Suppressor macrophage treated with lipopolysaccharide for 4 hours (primary cell): ENCODE measurements at places on chromosomes 12 and 14.

DNA sequence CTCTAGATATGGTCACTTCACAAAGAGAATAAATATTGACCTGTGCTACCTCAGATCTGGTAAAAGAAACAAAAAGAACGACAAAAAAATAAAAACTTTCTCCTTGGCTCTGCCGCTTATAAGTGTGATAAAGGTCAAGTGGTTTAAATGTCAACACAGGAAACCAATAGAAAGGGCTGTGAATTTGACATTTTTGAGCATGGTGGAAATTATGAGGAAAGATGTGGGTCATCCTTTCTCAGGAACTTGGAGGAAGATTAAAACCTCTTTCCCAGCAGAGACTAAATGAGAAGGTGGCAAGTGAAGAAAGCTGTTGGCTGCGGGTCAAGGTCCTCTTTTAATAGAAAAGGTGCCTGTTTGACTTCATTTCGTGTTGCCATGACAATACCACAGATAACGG lies 28.2 kb downstream of the TESPA1 start:
- peak; percentile 28 for DNase-seq

DNA sequence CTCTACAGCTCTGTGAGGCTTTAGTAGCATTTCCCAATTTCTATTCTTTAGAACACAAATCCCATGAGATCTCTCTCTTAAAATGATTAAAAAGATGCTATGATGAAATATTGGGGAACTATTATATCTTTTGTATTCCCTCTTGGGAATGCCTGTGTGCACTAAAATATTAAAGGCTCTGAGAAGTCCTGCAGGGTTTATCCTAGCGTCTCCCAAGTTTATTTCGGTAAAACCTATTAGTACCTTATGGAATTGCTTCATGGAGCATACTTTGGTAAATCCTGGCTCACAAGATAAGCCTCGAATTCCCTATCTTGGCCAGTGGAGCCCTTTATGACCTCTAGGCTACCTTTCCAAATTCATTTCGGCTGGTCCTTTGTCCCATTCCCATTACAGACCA lies 306.8 kb downstream of the VRK1 start:
- DNase-seq, result no peak

- peak; percentile 18 for DNase-seq
These were observed 765 bp downstream of the SCYL2 start for GRCh38 chr12:100267603-100268281.

GRCh38 chr14:75440733-75441477 lies 13.1 kb downstream of the JDP2 start:
- no peak for DNase-seq

DNA sequence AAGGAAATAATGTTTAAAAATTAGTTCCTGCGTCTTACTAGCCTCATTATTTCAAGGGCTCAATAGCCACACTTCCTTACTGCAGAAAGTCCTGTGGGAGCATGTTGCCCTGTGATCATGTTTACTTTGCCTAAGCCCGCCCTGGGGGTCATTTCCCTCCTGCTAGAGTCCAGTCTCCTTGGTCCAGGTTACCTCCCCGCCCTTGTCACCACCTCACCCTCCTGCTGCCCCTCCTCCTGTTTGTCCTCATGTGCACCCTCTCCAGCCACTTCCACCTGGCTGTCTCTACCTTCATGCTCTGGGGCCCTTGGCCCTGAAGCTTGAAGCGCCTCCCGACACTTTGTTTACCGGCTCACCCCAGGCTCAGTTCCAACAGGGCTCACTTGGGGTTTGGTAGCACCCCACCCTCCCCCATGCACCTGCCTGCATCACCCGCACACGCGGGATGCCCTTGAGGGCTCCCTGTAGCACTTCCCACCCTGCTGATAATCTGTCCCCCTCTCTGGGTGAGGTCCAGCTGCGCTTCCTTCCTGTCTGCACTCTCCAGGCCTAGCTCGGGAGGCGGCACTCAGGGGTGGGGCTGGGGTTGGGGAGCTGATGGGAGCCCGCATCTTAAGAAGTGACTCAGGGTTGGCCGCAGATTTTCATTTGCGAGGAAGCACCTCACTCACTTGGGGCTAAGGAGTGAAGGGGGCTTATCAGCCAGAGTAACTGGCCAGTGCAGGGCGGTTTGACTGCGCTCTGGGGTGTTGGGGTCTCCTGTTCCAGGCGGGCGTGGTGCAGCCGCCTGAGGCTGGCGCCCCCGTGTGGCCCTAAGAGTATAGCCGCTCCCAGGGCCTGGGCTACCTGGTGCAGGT lies 40.1 kb downstream of the SMIM41 start:
- peak; percentile 25 for DNase-seq

DNA sequence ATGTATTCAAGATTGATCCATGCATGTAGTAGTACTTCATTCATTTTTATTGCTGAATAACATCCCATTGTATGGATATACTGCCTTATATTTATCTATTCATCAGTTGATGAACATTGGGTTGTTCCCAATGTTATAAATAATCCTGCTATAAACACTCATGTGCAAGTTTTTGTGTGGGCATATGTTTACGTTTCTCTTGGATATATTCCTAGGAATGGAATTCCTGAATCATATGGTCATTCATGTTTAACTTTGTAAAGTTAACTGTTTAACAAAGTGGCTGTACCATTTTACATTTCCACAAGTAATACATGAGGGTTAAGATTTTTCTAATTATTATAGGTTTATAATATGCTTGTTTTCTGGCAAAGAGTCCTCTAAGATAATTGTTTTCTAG lies 1568.2 kb upstream of the SEL1L start:
- no peak for DNase-seq

DNA sequence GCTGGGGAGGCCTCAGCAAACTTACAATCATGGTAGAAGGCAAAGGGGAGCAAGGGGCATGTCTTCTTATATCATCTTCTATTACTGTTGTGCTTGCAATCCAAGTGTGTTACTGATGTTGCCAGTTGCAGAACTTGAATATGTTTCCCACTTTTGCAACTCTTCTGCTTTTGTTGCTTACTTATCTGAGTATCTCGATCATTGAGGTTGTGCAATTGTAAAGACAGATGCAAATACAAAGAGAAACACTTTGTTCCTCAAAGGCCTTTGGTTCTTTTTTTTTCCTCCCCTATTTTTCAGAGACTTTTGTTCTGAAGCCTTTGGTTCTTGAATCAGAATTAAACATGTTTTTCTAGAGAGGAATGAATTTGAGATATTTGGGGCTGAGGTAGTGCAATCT lies 3.7 kb upstream of the COX8C start:
- DNase-seq, result peak; percentile 79

DNA sequence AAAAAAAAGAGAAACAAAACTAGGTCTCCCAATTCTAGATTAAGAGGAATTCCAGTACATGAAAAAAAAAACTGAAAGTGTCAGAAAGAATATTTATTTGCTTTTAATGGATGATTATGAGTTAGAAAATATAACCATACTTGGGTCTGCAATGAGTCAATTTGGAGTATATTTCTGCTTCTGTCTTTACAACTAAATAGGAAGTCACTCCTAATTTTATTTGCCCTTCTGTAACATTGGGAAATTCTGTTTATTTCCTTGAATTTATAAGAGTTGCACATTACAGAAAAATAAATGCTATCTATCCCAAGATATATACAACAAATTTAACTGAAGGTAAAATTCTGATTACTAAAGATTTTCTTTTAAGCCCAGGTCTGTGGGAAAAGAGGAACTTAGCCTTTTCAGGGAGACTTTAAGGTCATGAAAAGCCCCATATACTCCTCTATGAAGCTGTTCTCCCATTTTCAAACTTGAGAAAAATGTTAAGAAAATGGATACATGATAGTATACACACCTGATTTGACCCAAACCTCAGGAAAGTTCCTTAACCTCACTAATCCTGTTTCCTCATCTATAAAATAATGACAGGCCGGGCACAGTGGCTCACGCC lies 7.2 kb downstream of the SINHCAF start:
- DNase-seq, result peak; percentile 53

GRCh38 chr14:76904100-76904739 lies 78.0 kb downstream of the LRRC74A start:
- peak; percentile 64 for DNase-seq

DNA sequence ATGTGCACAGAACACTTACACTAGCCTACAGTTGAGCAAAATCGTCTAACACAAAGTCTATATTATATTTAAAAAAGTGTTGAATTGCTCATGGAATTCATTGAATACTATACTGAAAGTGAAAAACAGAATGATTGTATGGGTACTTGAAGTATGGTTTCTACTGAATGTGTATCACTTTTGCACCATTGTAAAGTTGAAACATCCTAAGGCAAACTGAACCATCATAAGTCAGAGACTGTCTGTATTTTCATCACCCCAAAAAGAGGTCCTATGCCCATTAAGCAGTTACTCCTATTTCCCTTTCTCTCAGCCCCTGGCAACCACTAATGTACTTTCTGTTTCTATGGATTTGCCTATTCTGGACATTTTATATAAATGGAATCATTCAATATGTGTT lies 4.4 kb upstream of the AMIGO2 start:
- peak; percentile 37 for DNase-seq

DNA sequence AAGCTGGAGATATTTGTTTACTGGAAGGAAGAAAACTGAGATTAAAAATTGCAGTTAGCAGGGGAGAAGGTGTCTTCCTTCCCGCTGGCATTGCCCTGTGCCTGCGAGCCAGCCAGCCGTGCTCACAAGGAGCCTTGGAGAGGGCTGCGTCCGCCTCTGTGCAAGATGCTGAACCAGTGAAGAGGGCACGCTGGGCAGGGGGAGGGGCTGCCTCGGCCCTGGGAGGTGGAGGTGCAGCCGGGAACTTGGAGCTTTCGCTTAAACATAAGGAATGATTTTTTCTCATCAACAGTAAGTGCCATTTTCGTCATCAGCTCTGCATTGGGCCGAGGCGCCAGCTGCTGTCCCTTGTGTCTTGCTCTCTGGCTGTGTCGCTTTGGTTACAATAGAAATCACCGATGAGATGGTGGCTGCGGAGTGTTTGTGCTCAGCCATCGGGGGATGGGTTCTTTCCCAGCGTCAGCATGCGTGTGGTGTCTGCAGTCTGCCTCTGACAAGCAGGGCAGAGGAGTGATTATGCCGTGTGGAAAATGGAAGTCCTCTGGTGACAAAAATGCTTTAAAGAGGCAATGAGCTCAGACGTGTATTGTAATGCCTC lies 97.3 kb downstream of the ESR2 start:
- no peak for DNase-seq

- DNase-seq, result peak; percentile 28
These were observed 42.3 kb downstream of the CHGA start for GRCh38 chr14:92965281-92965680.

DNA sequence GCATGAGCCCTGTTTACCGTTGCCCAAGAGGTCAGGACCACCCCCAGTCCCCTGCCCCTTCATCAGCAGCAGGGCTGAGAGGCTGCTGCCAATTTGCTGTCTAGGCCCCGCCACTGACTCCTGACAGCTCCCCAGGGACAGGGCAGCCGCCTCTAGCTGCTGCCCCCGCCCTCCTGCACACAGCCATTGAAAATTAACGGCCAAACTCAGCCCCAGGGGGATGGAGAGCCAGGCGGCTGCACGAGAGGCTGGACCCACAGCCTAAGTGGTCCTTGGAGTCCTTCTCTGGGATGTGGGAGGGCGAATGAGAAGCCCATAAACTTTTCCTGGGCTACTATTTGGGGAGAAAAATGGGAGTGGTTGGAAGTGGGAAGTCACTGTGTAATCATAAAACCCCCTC lies 4.6 kb downstream of the FOXN4 start:
- no peak for DNase-seq

GRCh38 chr12:131311764-131312163 lies 358.1 kb downstream of the ADGRD1 start:
- no peak for DNase-seq

DNA sequence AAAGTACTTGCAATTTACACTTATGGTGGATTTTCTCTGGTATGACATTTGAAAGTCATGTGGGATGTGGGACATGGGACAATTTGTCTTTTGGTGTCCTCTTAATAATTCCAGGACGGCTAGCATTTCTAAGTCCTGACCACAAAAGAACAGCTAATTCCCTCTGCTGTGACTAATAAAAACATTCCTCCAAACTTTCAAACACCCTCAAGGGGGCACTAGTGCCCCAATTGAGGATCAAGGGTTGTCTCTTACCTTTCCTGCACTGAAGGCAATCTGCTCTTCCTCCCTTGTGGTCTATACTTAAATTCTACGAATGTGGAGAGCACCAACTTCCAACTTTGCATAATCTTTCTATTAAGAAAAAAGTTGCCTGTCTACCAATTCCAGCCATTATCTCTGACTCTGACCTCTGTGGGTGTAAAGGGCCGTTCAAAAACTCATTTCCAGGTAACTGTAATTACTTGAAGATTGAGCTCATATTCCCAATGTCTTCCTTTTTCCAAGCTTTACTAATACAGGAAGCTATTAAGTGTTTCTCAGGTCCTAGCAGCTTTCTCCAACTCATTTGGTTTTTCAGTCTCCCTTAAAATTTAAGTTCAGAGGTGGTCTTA lies 210.2 kb downstream of the PTPRO start:
- peak; percentile 80 for DNase-seq

- DNase-seq, result no peak
These were observed 129.6 kb downstream of the GXYLT1 start for GRCh38 chr12:42015051-42015461.

DNA sequence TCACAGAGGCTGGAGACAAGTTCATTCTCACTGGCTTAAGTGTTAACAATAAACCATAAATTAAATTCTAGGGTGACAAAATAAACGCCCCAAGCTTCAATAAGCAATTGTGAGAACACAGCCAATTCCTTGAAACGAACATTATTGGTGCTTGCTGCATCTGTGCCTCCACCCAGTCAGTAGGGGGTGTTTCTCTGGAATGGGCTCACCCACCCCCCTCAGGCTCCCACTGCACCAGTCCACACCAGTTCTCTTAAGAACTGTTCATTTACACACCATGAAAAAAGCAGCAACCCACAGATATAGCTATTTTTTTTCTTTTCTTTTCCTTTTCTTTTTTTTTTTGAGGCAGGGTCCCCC lies 34.7 kb downstream of the CDC42BPB start:
- DNase-seq, result no peak

DNA sequence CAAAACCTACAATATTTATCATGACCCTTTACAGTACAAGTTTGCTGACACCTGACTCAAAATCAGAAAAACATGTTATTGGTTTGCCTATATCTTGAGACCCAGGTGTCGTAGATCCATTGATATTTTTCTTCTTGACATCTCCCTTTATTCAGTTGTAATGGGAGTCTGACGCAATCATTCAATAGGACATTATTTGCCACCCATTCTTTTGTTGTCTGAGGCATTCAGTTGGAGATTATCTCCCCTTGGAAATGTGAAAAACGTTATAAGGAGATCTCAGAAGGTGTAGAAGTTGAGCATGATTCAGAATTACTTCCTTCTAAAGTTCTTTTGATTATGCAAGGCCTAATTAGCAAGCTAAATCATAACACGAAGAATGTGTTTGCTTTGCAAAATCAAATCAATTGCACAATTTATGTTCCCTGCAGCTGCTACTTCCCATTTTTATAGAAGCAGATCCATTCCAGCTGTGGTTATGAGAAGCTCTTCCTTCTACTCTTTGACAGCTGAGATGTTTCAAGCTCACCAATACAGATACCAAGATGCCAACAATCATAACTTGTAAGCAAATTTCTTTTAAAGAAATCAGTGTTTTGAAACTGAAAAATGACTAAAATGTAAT lies 228.2 kb upstream of the SYT1 start:
- peak; percentile 5 for DNase-seq

GRCh38 chr12:77925536-77926108 lies 94.9 kb downstream of the NAV3 start:
- DNase-seq, result peak; percentile 37

GRCh38 chr14:59429790-59430189 lies 35.4 kb downstream of the GPR135 start:
- DNase-seq, result no peak
